ENCODE measurements at places on chromosomes 11 and 22.

DNA sequence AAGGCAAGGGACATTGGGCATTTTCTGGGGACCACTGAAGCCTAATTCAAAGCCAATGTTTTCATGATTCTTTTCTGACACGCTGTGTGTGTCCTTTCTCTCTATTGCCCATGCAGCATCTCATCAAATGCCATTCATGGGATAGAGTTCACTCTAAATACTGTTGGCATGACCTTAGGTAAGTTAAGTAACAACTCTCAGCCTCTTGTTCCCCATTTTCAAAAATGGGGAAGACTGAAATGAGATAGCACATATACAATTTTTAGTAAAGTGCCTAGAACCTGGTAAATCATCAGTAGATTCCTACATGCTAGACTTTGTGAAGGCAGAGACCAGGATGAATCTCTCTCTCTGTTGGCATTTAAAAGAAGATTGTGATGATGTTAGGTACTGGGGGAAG lies 12.7 kb upstream of the OR52K2 start:
- DNase-seq: no peak

DNA sequence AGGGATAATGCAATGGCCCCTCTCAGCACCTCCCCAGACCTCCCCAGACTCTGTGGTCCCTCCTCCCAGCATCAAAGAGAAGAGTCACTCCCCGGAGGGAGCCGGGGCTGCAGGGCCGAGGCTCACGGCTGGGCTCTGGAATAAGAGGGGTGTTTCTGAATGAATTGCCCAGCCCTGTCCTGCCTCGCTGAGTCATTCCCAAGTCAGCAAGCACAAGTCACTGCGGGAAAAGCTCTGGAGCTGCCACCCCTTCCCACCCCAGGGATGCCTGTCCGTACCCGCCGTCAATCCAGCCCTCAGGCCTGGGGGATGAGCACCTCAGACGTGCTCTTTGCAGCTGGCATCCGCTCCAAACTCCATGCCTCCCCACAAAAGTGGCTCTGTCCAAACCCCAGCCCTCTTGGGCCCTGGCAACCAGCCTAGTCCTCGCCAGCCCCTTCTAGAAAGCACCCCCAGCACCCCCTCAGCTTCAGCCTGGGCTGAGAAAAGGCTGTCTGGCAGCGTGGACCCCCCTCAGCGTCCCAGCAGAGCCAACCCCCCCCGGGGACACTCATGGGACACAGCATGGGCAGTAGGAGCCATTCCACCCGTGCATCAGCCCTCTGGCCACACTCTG lies 22.7 kb downstream of the CELSR1 start:
- DNase-seq: no peak

DNA sequence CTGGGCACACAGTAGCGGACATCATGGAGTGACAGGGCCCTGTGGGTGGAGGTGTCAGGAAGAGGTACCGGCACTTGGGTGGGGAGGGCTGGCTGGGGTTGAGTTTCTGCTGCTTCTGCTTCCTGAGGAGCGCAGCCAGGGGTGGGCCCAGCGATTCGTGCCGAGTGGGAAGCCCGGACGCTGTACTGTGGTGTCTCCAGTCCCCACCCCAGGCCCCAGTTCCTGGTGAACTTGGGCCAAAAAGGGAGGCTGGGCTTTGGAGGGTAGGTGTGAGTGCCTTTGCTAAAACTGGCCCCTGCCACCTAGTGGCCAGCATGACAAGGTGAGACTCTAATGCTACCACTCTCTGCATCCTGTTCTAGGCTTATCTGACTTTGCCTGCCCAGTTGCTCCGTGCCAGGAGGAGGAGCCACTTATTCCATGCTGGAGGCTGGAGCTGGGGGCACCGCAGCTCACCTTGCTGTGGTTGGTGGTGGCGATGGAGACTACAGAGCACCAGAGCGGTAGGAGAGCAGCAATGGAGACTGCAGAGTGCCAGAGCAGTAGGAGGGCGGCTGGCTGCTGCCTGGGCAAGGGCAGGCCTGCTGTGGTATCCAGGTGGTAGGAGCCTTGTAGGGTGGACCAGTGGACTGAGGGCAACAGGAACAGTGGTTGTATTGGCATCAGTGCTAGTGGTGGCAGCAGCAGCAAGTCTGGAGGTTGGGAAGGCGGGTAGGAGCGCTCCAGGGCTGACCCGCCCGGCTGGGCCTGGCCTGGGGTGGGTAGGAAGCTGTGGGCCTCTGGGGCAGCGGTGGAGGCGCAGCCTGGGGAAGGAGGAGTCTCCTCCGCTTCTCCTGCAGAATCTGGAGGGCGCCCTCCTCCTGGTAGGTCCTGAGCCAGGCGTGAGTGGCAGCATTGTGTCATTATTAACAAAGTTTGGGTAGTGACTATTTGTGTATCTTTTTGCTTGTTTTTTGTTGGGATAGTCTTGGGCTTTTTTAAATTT lies 2.2 kb upstream of the RFPL2 start:
- no peak for DNase-seq

DNA sequence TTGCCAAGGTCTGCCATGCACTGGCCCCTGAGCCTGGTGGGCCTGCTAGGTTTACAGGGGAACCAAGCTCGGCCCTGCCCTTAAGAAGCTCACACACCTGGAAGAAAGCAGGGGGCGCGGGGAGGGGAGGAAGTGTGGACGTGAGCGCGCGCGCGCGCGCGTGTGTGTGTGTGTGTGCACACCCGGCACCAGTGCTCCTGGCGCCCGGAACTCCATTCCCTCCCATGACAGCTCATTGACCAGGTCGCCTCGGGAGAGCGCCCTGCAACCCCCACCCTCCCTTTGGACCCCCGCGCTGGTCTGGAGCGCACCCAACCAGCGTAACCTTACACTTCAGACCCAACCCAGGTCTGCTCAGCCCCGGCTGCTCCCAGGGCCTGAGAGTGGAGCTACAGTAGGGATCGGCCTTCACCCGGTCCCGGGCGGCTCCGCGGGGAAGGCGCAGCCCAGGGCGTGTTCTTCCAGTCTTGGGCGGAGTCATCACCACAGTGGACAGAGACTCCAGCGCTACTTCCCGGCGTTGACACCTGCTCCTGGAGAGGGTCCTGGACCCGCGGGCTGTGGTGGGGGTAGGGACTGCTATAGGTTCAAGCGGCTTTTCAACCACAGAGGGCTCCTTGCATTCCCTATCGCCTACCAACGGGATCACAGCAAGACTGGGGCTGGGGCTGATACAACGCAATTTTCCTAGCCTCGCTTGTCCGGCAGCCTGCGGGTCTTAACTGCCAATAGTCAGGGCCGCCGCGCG lies 1.5 kb downstream of the GALNT18 start:
- DNase-seq: no peak

GRCh38 chr11:65290448-65291165 lies 24.1 kb upstream of the CDC42EP2 start:
- no peak for DNase-seq

GRCh38 chr22:20173772-20174171 lies 22.9 kb upstream of the CCDC188 start:
- no peak for DNase-seq

DNA sequence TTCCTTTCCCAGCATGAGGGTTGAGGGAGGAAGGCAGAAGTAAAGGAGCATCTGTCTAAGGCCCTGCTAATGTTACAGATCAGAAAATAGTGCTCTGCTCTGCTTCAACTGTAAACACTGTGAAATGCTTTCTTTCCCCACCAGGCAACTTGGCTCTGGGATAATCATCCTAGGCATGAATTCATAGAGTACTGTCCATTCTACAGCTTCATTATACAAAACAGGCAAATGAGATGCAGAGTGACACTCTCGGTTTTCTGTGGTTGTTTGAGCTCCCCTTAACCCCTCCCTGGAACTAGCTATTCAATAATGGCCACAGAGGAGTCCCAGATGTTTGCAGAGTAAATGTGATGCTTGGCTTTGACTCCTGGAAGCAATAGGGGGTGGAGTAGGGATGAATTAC lies 184.3 kb upstream of the CTSC start:
- DNase-seq: no peak

- DNase-seq: no peak
Measured at GRCh38 chr11:67379061-67380058, 6.0 kb upstream of the CLCF1 start.

DNA sequence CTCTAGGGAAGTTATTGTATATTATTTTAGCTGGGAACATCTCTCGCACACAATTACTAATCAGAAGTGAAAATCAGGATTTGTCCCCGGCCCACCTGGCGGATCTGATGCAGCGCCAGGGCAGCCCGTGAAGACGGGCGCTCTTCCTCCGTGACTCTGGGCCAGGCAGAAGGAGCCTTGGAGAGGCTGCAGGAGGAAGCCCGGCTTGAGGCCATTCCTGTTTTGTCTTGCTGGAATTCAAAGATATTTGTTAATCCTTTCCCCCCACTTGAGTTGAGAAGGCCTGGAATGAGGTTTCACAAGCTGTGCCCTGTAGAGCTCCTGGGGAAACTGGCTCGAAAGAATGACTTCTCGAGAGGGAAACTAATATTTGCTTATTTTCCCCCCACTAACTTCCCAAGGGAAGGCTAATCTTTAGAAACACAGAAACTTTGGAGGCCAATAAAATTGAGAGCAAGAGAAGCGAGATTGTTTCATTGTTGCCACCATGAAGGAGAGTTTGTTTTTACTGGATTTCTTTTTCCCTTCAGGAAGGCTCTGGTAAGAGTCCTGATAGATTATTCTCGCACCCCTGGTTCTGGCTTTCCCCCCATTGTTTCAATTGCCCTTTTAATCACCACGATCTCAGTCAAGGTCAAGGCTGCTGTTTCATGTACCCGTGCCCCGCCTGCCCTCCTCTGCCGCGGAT lies 92.8 kb upstream of the SEPTIN5 start:
- no peak for DNase-seq

GRCh38 chr11:75078233-75078632 lies 18.4 kb downstream of the OR2AT4 start:
- no peak for DNase-seq

DNA sequence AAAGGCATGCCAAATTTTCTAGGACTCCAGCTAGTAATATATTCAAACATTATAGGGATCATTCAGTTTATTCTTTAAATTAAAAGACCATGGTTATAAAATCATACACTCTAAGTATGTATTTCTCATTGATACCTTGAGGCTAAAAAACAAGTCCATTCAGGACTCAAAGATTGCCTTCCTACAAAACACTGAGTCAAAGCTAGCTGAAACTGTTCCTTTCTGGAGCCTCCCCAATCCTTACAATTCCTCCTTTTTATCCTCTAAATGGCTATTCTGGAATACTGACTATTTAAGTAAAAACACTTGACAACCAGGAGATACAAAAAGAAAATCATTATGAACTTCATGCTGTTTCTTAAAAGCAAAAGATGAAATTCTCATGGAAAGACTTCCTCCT lies 4.9 kb upstream of the TTLL12 start:
- no peak for DNase-seq

DNA sequence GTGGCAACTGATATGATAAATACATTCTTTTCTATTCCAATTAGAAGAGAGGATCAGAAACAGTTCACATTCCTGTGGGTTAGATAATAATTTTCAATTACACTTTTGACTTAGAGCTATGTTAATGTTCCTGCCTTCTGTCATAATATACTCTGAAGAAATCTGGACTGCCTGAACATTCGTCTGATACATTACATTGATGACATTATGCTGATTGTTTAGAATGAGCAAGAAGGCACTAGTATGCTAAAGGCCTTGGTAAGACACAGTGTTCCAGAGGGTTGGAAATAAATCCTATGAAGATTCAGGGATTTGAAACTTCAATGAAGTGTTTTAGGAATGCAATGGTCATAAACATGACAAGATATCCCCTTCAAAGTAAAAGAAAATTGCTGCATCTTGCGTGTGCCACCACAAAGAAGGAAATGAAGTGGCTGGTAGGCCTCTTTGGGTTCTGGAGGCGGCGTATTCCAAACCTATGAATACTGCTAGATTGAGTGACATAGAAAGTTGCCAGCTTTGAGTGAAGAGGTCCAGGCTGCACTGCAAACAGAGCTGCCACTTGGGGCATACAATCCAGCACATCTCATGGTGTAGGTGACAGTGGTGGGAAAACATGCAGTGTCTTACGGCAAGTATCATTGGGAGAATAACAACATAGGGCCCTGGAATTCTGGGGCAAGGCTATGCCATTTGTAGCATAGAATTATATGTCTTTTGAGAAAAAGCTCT lies 21.2 kb upstream of the PDE3B start:
- no peak for DNase-seq

Data from activated naive CD4-positive, alpha-beta T cell (primary cell).